ENCODE measurements at places on chromosomes 3 and 15. TPM values are rescaled to one million over a fixed set of nuclear protein-coding genes. Genes with fewer than 3 reads are reported as not detected.

SLTM gene
- 68.6 TPM for total RNA-seq

CASR gene
- not detected for total RNA-seq

CDHR4 gene
- not detected for total RNA-seq

LYZL4 gene
- not detected for total RNA-seq

EPB42 gene
- not detected for total RNA-seq

CCDC191 gene
- 1.5 TPM for total RNA-seq

GOLGA6L24 gene
- not detected for total RNA-seq

SERPINI2 gene
- not detected for total RNA-seq

PLSCR4 gene
- total RNA-seq: 56.9 TPM

MFGE8 gene
- 107 TPM for total RNA-seq

ACTRT3 gene
- total RNA-seq: 2.8 TPM

GOLGA6L10 gene
- total RNA-seq: 0.73 TPM

CHDH gene
- 0.06 TPM for total RNA-seq

CRYBG3 gene
- total RNA-seq: 14.8 TPM

SLC12A1 gene
- not detected for total RNA-seq

GOLGA6C gene
- total RNA-seq: not detected

A4GNT gene
- not detected for total RNA-seq

TLR9 gene
- total RNA-seq: not detected

LSAMP gene
- total RNA-seq: 2.1 TPM

SLC9A9 gene
- 1.2 TPM for total RNA-seq

FAM107A gene
- 74.4 TPM for total RNA-seq

FBXL22 gene
- total RNA-seq: 0.10 TPM

ATP13A5 gene
- not detected for total RNA-seq

GCNT3 gene
- 5.5 TPM for total RNA-seq

SUSD5 gene
- 2.5 TPM for total RNA-seq

FES gene
- 107 TPM for total RNA-seq

LRRC2 gene
- total RNA-seq: not detected

SPINK8 gene
- total RNA-seq: not detected

GOLGA8J gene
- not detected for total RNA-seq

DISP2 gene
- total RNA-seq: 3.9 TPM

Data from glomerular endothelial cell (primary cell).